ENCODE measurements at places on chromosomes 7 and 10. TPM values are rescaled to one million over a fixed set of nuclear protein-coding genes. Genes with fewer than 3 reads are reported as not detected.
A peak's percentile ranks its signal among the peaks of the same experiment; 100 is the strongest.

GRCh38 chr7:101125989-101126650, 784 bp upstream of the SERPINE1 start:
- peak; percentile 77 for DNase-seq

- no peak for DNase-seq
Observed at GRCh38 chr7:149443523-149443922, 17.3 kb downstream of the ZNF777 start.

DNA sequence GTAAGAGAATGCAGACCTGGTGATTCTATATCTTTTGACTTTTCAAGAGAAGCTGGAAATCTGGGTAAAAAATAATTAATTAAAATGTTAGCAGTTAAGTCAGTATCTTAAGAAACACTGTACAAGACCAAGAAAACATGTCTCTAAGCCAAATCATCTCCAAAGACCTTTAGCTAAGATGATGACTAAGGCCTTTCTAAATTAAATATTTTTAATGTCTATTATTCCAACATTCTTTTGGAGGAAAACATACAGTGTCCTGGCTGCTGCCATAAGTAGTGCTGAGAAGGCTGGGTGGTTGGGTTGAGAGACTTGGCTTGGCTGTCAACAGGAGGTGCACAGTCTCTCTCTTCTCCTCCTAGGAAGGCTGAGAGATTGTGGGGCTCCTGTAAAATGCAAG, 20.3 kb downstream of the STARD3NL start:
- no peak for DNase-seq

- DNase-seq: peak; percentile 99
Observed at GRCh38 chr10:129694691-129695243, 227.7 kb downstream of the MGMT start.

DNA sequence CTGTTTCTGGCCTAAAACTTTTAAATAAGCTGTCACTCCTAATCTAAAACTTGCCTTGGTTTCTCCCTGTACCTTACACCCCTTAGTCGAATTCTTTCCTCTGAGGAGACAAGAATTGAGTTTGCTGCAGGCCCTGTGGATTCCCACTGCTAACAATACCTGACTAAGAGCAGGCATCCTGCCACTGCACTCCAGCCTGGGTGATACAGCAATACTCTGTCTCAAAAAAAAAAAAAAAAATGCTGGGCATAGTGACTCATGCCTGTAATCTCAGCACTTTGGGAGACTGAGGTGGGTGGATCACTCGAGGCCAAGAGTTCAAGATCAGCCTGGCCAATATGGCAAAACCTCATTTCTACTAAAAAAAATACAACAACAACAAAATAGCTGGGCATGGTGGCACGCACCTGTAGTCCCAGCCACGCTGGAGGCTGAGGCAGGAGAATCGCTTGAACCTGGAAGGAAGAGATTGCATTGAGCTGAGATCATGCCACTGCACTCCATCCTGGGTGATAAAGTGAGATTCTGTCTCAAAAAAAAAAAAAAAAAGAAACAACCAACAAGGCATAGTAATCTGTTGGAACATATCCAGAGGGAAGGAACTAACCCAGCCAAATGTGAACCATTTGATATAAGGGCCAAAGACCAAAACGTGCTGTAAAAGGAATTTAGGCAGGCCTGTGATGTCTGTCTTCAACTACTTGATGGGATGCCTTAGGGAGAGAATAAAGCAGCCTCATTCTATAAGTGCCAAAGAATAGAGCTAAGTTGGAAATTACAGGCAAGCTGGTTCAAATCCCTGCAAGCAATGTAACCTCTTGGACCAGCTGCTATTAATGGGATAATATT, 732.7 kb upstream of the AUTS2 start:
- DNase-seq: peak; percentile 65

- DNase-seq: peak; percentile 38
Observed at GRCh38 chr7:80967917-80968297, 49.1 kb upstream of the SEMA3C start.

- no peak for DNase-seq
Observed at GRCh38 chr10:74332398-74332797, 181.4 kb downstream of the ADK start.

- DNase-seq: no peak
Observed at GRCh38 chr7:69418869-69419670, 179.2 kb upstream of the AUTS2 start.

- peak; percentile 61 for DNase-seq
Observed at GRCh38 chr10:95242581-95243317, 48.1 kb downstream of the PDLIM1 start.

DNA sequence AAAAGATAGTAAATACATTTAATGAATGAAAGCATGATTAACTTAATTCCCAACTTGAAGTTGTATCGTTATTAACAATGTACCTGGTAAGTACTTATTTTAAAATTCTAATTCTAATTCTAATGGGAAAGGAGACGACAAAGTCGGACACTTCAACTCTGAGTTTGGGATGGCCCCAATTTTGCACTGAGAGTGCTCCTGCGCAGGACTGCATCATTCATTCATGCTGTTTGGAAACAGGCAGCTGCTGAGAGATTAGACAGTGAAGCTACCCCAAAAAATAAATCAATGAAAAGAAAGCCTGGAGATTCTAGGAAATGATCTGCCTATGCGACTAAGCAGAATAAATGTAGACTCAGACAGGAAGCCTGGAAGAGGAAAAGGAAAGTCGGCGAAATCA, 141.7 kb upstream of the VKORC1L1 start:
- no peak for DNase-seq

DNA sequence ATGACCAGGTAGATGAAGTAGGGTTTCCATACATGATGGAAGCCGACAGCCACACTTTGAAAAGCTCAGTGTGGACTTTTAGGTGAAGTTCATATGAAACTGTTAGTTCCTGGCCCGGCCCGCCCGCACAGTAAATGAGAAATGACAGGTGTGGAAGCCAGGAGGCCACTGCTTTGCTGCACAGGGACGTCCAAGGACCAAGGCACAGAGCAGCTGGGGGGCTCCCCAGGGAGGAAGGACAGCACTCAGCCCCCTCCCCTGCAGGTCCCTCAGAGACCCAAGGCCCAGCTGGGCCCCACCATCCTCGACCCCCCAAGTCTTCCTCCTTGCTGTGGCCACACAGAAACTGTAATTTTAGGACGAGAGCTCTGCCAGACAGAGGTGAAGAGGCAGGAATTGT, 219.2 kb downstream of the PTPRN2 start:
- no peak for DNase-seq

DNA sequence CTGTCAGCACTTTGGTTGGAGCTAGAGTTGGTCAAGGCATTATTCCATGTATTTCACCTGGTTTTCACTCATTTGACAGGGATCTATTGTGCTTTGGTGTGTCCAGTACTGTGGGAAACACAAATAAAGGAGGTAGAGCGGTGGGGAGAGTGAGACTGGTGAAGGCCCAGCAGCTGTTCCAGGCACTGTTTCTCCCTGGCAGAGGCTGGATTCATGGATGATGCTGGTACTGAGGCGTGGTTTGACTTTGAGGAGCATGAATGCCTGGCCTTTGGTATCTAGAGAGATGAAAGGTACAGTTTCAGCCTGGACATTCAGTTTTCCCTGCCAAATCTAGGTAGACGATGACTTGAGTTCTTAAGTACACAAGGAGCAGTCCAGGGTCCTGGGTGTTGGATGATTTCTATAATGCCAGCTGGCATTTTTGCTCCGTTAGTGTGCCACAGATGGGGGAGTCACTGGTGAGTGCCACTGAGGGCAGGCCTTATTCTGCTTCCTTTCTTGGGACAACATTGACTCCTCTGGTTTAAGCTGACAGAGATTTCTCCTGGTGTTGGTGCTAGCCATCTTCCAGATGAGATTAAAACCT, 162.2 kb upstream of the BMPER start:
- DNase-seq: no peak

GRCh38 chr10:80769700-80770160, 232.0 kb downstream of the SH2D4B start:
- no peak for DNase-seq

DNA sequence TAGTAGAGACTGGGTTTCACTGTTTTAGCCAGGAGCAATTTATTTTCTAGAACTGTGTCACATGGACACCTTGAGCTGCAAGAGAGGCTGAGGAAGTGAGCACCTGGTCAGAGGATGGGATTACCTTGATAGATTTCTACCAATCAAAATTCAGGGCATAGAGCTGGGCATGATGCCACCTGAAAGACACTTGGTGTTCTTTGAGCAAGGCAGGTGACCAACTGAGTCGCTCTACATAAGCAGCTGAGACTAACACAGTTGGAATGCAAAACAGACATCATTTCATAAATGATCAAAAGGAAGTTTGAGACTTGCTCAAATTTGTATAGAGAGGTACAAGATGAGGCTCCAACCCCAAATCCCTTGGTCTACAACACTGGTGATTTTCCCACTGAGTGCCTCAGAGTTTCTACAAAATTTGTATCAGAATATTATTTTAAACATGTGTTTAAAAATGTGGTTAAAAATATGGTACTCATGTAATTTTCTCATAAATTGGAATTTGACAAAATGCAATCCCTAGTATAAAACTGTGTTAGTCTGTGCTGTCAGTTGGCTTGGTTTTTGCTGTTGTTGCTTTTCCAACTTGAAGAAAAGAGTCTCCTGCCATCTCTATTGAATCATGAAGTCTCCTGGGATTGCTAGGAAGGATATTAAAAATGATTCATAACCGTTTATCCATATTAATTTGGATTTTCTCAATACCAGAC, 156.4 kb upstream of the MDFIC start:
- peak; percentile 58 for DNase-seq

DNA sequence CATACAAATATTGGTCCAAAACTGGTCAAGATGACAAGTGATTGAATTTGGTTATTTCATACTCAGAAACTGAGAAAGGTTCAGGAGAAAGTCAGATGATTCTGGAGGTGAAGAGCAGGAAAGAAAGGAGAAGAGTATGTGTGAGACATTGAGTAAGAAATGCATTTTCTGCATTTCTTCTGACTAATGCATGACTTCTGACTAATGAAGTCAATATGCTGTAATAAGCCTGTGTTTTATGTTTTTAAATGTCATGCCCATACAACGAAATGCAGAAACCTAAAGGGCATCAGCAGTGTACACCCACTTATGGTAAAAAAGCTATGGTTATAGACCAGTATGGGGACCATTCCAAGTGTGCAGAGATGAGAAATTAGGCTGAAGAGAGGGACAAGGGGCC, 1227.8 kb upstream of the SORCS1 start:
- no peak for DNase-seq

- peak; percentile 61 for DNase-seq
Observed at GRCh38 chr10:14200698-14201544, 129.8 kb downstream of the FRMD4A start.

- no peak for DNase-seq
Observed at GRCh38 chr10:102783568-102783967, 39.8 kb downstream of the WBP1L start.

DNA sequence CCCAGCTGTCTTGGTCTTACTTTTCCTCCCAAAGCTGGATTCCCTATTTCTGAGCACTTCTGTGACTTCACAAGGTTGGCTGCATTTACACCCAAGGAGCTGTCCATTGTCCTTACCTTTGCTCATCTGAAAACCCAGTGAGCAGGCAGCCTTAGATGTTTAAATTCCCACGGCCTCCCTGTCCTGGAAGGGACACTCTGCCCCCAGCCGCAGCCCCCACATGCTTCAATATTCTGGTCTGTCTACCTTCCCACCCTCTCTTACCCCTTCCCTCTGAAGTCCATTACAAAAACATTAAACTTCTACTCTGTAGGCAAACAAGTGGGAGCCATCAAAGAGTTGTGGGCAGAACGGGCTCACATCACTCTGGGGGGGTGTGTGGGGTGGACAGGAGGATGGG, 73.8 kb upstream of the EFCAB10 start:
- DNase-seq: peak; percentile 79

- DNase-seq: no peak
Observed at GRCh38 chr10:78545756-78546155, 512.1 kb downstream of the RPS24 start.

- no peak for DNase-seq
Observed at GRCh38 chr10:132186488-132187429, at the start of gene DPYSL4. Gene DPYSL4 (plus strand): TSS chr10:132186948. CDS start chr10:132187064, 116 bp downstream.

GRCh38 chr10:34869135-34869836, 54.2 kb upstream of the PARD3 start:
- DNase-seq: no peak

GRCh38 chr7:64999165-65000004, 7.1 kb downstream of the ERV3-1 start:
- peak; percentile 29 for DNase-seq

GRCh38 chr7:74007242-74007567, 20.8 kb upstream of the ELN start:
- no peak for DNase-seq

GRCh38 chr7:13017881-13018280, 330.4 kb downstream of the ARL4A start:
- no peak for DNase-seq

DNA sequence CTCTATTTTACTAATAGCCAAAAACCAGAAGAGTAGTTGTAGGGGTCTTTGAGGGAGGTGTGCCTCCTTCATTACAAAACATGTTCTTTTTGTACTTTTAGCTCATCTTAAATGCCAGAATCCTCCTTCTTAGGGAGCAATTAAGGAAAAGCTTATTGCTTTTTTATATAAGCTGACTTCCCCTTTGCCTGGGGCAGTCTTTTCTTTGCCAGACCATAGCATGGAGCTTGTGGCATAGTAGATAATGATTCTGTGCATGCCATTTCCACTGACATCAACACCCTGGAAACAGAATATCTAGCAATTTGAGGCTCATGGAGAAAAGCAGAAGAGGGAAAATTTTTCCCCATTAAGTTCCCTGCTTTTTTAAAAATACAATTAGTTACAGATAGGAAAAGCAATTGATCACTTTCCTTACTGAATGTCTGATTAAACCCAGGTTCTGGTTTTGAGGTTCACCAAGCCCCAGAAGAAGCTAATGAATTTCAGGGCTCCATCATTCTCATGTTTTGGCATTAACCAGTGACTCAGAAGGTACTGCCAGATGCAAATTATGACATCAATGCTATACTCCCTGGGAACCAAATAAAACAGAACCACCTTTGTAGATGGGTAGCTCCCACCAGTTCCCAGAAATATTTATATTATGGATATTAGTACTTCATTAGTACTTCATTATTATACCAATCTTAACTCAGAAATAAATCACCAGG, 410.6 kb downstream of the KCNMA1 start:
- DNase-seq: no peak

- peak; percentile 90 for DNase-seq
Observed at GRCh38 chr7:28922624-28923331, 35.4 kb downstream of the TRIL start.

Gene XRCC2
- 3.5 TPM for total RNA-seq

Gene CFTR
- 0.04 TPM for total RNA-seq

Gene CD36
- total RNA-seq: 300 TPM

Gene PRF1
- 0.53 TPM for total RNA-seq

Gene ABHD11
- total RNA-seq: 12.9 TPM

Gene ATG9B
- total RNA-seq: 0.22 TPM

Gene ASIC3
- total RNA-seq: 1.3 TPM

Gene PKD2L1
- 0.04 TPM for total RNA-seq

Gene CPA2
- total RNA-seq: 0.44 TPM

Gene NKX2-3
- total RNA-seq: 0.62 TPM

Gene OR2A42
- 0.04 TPM for total RNA-seq

Gene MGAM2
- under 0.01 TPM for total RNA-seq

Gene EIF3B
- 94.4 TPM for total RNA-seq

Gene LDB1
- 48.3 TPM for total RNA-seq

Gene CALCR
- total RNA-seq: 9.4 TPM

Gene GARS1
- 45.8 TPM for total RNA-seq

Gene SPDYE8
- total RNA-seq: 0.09 TPM
